ENCODE measurements at places on chromosomes 11 and 22.

- DNase-seq, result no peak
Observed at GRCh38 chr11:27233654-27234042, 129.4 kb downstream of the CCDC34 start.

DNA sequence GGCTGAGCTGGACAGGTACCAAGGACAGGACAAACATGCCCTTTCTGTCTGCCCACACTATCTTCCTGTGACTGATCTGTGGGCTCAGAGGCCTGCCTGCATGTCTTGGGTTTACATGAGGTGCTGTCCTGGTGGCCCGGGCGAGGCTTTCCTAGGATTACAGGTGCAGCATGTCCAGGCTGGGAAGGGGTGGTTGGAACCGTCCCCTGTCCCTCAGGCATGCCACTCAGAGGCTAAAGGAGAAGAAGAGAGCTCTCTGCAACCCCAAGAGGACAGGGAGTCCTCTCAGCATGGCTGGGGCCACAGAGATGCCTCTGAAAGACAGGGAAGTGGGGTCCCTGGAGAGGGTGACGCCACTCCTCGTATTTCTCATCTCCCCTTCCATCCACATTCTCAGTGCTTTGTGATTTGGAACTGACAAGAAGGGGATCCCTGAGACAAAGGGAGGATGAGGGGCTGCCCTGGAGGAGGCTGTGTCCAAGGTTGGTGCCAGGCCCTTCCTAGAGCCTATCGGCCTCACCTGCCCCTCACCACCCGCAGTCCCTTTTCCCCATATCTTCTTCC lies 64.6 kb upstream of the LMO1 start:
- DNase-seq, result no peak

DNA sequence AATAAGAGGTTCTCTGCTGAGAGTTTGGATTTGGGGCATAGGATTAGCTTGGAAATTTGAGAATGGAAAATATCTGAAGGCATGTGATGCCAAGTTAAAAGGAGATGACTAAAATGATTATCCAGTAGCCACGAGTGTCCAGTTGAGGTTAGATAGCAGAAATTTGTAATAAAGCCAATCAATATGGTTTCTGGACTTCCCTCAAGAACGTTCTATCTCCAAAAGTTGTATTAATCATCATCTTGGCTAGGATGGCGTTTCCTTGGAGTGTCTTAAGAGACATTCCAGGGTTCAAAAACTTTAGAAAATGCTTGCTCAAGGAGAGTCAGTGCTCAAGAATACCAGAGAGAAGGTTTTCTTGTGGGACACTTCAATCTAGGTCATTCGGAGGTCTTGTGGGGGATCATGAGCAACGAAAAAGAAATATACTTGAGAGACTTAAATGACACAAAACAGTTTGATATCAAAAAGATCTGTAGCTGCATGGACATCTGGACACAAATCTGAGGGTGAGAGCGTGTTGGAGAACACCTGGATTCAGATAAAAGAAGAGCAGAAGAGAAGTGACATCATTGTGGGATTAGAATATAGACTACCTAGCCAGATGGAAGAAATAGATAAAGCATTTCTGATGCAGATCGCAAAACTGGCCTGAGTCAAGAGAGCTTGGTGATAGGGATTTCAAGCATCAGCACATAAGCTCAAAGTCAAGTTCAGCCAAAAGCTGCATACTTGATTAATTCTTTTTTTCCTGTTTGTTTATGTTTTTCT lies 97.7 kb downstream of the ARFGAP2 start:
- DNase-seq, result no peak

DNA sequence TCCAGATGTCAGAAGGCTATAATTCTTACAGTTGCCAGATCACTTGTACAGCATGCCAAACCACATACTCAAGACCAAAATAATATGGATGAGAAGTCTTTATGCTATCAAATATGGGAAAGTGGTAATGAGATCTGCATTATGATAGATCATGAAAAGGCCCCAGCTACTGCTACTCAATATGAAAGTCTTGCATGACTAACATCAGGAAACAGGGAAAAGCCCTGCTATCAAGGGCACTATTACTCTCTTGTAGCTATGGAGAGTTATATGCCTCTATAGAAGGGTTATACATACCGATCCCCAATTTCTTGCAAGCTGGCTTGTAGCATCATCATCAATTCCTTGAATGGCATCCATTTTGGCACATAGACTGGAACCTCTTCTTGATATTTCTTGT lies 30.2 kb upstream of the TMPRSS5 start:
- no peak for DNase-seq

DNA sequence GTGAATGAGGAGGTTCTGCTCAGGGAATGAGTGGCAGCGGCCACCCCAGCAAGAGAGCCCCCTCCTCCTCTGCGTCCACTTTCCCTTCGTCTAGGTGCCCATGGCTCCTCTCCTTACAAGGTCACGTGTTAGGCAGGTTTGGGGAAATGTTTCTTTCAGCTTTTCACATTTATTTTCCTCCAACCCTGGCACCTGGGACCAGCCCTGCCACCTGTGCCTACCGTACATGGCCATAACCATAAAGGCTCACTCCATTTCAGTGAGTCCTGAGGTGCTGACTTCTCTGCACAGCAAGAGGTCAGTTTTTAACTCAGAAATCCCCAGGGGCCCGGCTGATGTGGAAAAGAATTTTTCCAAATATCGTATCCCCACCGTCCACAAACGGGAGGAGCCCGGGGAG lies 71.2 kb downstream of the FLI1 start:
- DNase-seq, result no peak

DNA sequence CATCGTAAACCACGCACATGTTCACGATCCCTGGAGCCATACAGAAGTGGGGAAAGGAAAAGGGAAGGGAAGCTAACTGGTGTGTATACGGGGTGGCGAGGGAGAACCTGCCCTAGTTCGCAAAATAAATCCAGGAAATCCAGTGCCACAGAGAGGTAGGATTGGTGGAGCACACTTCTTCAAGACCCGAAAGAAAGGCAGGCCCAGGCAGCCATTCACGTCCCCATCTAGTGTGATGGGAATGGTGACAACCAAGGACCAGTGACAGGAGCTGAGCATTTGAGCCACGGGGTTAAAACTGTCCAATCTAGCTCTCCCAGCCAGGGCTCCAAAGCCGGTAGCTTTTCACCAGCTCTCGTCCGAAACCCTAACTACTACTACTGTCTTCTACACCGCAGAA lies 53.7 kb downstream of the IGSF9B start:
- no peak for DNase-seq

DNA sequence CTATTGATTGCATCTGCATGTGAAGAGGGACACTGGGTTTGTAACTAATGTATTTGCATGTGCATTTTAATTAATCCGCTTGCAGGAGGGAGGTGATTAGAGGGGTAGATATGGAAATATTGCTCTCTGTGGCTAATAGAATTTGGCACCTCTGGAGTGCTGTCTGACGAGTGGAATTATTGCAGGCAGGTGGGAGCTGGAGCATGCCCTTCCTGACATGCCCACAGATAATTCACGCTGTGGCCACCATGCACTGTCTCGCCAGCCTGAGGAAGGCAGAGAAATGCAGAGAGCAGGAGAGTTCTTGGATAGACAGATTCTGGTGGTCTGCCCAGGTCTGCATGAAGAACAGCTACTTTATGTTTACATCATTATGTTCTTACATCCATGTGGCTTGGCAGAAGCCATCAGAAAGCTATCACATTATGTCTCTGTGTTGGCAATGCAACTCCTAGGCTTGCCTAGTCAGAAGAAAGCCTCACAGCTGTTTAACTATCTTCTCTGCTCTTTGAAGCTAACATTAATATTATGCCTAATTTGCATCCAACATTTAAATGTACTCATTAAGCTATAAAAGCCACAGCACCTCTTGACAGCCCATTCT lies 89.4 kb upstream of the DRD2 start:
- DNase-seq, result no peak

GRCh38 chr11:1918436-1919315 lies 827 bp upstream of the TNNT3 start:
- no peak for DNase-seq

DNA sequence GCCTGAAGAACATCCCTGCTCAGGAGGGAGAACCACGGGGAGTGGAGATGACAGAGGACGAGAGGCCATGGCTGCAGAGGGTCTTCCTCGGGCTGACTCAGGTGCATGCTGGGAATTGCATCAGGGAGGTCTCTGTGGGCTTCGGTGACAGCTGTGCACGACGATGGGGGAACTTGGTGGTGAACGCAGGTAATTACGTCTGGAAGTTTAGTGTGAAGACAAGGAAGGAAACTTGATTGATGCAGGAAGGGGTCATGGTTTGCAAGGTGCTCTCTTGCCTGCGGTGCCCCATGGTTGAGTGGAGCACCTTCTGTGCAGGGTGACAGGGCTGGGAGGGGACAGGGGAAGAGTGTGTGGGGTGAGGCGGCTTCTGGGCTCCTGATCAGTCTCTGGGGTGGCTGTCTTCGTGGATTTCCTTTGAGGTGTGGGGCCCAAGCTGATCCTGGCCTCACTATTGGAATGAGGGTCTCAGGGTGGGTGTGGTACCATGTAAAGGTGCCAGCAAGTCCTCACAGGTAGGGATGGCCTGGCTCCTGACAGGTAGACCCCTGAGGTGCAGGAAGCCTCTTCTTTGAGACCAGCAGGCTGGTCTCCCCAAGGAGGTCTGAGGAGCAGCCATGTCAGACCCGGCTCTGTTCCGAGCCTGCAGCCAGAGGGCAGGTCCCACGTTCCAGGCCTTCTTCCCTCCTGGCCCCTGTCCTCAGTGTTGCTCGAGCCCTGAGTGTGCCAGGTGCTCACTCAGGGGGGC lies 1020.1 kb downstream of the TBC1D22A start:
- no peak for DNase-seq

DNA sequence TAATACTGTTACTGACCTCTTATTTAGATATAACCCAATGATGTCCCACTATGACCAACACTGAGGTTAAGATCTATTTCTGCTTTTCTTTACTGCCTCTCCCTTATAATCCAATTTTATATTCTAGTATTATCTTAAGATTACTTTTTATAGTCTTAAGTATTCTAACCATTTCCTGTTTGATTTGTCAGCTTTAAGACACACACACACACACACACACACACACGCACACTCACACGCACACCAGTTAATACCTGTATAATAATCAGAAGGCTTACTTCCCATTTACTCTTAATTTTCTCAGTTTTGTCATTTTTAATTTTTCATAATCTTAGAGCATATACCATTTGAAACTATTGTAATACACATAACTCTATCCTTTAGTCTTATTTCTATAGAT lies 226.0 kb upstream of the C11orf87 start:
- no peak for DNase-seq

DNA sequence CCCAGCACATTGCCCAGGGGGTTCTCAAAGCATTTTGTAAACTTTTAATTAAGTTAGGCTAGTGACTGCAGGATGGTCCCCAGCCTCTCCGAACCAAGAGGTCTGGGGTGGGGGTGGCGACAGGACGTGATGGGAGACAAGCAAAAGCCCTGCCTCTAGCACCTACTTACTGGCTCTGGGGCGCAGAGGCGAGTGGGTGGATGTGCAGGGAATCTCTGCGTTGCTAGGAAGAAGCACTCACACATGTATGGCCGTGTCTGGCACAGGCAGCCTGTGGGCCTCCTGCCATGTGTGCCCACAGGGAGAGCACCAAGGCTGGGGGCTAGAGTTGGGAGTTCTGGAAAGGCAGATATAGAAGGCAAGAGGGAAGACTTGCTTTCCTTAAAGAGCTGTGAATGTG lies 6.3 kb downstream of the OPCML start:
- DNase-seq, result no peak

GRCh38 chr11:113082341-113082955 lies 121.2 kb downstream of the NCAM1 start:
- no peak for DNase-seq

DNA sequence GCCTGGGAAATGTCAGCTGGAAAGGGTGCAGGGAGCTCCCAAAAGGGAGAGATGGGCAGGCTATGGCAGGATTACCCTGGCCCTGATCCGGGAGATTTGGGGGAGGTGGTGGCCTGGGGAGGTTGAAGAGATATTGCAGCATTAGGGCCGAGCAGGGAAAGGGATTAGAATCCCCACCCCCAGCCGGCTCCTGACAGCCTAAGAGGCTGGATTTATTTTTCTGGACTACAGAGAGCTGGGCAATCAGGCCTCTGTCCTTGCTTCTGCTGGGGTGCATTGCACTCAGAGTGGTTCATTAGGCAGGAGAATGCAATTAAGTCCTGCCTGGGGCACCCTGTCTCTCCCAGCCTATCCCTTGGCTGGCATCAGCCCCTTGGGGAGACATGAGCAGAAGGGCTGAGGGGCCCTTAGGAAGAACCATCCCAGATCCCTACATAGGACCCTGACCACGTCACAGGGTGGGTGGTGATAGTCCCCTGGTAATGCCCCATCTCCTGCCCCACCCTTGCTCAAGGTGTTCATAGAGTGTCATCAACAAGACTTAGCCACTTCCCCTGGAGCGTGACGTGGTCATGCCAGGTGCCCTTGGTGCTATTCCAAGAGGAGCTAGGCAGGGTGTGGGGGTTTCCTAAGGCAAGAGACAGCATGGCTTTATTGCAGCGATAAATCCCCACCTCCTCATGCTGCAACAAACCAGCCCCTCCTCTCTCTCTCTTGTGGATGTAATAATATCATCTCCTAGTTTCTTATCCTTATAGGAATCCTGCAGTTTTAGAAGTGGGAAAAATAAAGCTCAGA lies 38.4 kb upstream of the KLHL35 start:
- DNase-seq, result no peak

GRCh38 chr11:117438371-117439000 lies 110.8 kb downstream of the CEP164 start:
- no peak for DNase-seq

DNA sequence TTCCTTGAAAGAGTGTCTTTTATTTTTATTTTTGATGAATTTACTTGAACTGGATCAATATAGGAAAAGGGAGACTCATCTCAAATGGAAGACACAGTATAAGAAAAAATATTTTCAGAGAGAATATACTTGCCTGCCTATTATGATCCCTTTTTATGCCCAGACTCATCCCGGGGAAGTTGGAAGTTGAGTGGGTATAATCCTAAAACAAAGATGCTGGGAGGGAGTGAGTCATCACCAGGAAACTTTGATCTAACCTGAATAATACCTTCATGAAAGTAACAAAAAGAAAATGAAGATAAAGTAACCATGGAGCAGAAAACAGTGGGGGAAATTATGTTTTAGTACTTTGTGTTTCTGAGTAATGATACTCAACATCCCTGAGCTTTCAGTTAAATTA lies 1514.0 kb downstream of the FAM181B start:
- no peak for DNase-seq

DNA sequence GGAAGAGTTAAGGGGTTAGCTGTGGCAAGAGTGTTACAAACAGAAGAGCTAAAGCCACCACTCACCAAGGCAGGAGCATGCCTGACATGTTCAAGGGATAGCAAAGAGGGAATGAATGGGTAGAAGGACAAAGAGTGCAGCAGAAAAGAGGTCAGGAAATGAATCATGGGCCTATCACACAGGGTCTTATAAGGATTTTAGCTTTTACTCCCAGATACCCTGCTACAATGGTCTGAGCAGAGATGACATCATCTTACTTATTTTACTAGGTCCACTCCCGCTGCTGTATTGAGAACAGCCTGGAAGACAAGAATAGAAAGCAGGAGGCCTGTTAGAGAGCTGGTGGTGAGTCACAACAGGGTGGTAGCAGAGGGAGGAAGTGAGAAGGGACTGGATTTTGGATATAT lies 9.8 kb downstream of the TRAF6 start:
- no peak for DNase-seq

GRCh38 chr22:38412435-38413084 lies 42.4 kb downstream of the KCNJ4 start:
- DNase-seq, result peak; percentile 14
